ENCODE measurements at places on chromosomes 3 and 15. TPM values are rescaled to one million over a fixed set of nuclear protein-coding genes. Genes with fewer than 3 reads are reported as not detected.

DNA sequence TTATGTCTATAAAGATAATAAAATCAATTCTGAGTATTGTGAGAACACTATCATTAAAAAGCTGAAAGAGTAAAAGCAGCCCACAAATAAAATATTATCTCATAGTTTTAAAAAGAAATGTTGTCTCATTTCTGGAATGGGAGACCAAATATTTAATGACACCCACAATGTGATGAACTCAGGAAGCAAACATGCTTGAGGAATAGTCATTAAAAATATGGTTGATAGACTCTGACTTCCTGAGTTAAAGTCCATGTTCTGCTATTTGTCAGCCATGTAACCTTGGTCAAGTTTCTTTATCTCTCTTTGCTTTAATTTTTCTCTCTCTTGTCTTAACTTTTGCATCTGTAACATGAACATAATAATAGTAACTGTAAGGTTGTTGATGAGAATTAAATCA, 35.5 kb upstream of the CHMP2B start:
- DNase-seq: no peak

DNA sequence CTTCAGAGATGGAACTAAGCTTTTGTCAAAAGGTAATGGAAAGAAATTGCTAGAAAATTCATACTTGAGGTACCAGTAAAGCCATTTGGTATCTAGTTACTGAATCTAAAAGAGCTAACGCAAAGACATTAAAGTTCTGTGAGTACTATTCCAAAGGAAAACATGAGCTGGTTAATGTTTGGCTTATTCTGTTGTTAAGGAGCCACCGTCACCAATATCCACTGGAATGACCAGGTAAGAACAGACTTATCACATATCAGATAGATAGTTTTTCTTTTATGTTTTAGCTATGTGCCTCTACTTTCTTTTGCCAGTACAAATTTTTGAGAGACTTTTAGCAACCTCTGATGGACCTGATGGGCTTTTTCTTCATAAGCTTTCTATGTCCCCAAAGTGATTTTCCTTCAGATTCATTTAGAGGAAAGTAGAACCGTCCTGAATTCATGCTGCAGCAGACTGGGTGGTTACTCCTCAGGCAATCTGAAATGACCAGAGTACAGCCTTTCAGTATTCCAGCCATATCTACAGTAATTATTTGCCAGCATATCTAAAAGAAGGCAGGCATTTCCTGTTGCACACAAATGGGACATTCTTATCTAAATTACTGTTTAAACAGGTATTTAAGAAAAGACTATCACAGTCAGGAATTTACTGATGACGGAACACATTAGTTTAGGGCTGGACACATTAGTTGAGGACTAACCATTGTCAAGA, 274.1 kb downstream of the MECOM start:
- DNase-seq: no peak

CHMP2B gene
- 25.9 TPM for total RNA-seq

- DNase-seq: no peak
These were observed 302.5 kb upstream of the GADL1 start for GRCh38 chr3:31196881-31197364.

ABI3BP gene
- total RNA-seq: not detected

CCDC39 gene
- 0.29 TPM for total RNA-seq

DNA sequence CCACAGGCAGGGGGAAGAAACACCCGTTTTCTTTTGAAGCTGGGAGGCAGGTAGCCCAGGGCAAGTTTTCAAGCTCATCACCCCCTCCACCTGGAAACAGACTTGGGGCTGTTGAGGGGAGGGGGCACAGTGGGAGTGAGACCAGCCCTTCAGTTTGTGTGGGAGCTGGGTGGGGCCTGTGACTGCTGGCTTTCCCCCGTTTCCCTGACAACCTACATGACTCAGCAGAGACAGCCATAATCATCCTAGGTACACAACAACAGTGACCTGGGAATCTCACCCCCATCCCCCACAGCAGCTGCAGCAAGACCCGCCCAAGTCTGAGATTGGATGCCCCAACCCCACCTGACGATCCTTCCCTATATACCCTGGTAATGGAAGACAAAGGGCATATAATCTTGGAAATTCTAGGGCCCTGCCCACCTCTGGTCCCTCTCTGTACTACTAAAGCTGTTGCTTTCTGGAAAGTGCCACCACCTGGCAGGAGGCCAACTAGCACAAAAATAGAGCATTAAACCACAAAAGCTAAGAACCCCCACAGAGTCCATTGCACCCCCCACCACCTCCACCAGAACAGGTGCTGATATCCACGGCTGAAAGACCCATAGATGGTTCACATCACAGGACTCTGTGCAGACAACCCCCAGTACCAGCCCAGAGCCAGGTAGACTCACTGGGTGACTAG, 422.2 kb upstream of the SGO1 start:
- no peak for DNase-seq

DNA sequence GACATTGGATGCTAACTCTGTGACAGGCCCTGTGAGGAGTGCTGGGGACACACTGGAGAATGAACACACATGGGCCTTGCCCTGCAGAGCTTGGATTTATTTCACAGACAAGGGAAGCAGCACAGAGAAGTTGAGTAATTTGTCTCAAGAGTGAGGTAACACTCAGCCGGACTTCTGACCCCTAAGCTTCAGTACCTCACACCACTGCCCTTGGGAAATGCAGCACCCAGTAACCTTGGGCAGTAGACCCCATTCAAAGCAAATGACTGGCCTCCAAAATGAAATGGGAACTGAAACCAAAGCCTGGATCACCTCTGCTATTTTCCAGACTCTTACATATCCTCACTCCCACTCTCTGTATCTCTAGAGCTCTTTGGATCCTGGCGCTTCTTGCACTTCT, 37.3 kb downstream of the RFT1 start:
- DNase-seq: no peak

- no peak for DNase-seq
These were observed 37.4 kb upstream of the B3GNT5 start for GRCh38 chr3:183215591-183216202.

DNA sequence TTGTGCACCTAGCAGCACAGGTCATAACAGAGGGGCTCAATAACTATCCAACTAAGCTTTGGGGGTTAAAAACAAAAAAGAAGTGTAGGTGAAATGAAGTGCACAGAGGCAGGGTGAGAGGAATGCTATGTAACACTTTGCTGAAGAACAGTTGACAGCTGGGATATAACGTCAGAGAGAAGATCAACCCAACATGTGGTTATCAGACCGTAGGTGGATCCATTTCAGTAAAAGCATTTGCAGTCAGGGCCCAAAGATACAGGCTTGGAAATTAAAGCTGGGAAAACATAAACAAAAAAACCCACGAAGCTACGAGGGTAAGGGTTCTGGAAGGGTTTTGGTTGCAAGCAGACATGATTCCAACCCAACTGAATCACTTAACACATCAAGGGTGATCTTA, 377.5 kb upstream of the NR2F2 start:
- no peak for DNase-seq

- DNase-seq: no peak
These were observed 58.4 kb downstream of the NOX5 start for GRCh38 chr15:69072906-69073305.

SIDT1 gene
- 55.0 TPM for total RNA-seq

MRPL3 gene
- 45.8 TPM for total RNA-seq

DNA sequence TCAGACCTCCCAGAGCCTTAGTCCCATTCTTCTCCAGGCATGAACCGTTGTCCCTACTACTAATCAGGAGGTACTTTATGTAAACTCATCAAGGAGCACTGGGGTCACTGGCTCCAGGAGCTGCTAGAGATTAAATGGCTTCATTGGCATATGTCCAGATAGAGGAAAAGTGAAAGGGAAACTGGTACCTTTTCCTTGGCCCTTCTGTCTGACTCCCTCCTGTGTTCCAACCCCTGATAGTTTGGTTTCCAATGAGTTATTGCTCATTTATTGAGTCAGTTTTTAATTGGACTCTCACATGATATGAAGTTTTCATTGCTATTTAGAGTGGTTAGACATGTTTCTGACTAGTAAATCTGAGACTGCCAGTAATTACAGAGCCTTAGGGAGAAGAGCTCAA, 130.5 kb upstream of the BFSP2 start:
- no peak for DNase-seq

GRCh38 chr3:136353461-136353860, 103.3 kb downstream of the PCCB start:
- no peak for DNase-seq

DNA sequence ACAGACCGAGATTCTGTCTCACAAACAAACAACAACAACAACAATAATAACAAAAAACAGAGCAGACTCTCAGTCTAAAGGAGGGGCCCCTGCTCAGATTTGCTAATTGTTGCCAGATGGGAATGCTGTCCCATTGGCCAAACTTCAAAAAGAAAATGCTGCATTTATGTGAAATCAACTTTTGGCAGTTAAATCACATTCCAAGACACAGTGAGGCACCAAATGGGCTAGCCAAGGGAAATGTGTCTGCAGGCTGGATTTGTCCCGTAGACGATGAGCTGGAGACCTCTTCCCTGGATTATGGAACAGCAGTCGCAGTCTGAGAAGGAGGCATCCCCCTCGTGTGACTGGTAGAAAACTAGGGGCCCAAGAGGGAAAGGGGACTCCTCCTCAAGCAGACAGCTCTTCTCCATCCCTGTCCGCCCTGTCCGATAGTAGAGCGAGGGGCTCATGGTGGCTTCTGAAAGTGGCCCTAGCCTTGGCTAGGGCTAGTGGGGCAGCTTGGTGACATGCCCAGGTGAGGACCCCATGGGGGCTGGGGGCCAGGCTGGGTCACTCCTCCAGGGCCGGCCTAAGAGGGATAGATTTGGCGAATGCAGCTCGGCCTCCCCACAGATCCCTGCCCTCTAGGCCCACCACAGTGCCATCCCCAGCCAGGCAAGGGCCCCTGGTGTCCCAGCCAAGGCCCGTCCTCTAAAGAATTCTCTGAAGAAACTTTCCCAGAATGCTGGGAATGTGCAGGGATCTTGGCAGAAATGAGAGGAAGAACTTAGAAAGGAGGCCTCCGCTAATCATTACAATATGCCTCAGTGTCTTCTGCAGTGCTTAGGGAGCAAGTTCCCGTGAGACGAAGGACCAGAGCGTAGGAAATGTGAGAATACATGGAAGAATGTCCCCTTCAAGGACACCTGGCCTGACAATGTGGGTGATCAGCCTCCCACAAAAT, 2.0 kb downstream of the SLC22A14 start:
- DNase-seq: no peak

FAM227B gene
- total RNA-seq: 11.5 TPM

- no peak for DNase-seq
These were observed 8.2 kb downstream of the GRIP2 start for GRCh38 chr3:14531856-14532395.

DNA sequence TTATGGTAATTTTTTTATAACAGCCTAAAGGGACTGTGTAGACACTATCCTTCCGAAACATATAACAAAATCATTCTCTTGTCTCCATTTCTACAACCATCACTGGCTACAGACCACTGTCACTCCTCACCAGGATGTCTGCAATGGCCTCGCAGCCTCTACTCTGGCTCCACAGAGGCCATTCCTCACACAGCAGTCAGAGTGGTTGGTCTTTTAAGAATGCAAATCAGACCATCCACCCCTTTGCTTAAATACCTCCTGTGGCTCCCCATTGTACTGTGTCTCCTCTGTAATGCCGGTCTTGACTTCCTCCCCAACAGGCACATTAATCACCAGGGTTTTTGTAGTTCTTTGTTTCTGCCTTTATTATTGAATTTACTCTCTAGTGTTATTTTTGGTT, 344.8 kb downstream of the ERC2 start:
- no peak for DNase-seq

GRCh38 chr3:114308830-114309229, 15.0 kb downstream of the TIGIT start:
- peak; percentile 83 for DNase-seq

COL7A1 gene
- 1.2 TPM for total RNA-seq

GRCh38 chr15:41291065-41291631, 41.2 kb downstream of the OIP5 start:
- DNase-seq: no peak

GRCh38 chr3:99656624-99657023, 18.2 kb downstream of the COL8A1 start:
- no peak for DNase-seq

PLCL2 gene
- 69.1 TPM for total RNA-seq

DNA sequence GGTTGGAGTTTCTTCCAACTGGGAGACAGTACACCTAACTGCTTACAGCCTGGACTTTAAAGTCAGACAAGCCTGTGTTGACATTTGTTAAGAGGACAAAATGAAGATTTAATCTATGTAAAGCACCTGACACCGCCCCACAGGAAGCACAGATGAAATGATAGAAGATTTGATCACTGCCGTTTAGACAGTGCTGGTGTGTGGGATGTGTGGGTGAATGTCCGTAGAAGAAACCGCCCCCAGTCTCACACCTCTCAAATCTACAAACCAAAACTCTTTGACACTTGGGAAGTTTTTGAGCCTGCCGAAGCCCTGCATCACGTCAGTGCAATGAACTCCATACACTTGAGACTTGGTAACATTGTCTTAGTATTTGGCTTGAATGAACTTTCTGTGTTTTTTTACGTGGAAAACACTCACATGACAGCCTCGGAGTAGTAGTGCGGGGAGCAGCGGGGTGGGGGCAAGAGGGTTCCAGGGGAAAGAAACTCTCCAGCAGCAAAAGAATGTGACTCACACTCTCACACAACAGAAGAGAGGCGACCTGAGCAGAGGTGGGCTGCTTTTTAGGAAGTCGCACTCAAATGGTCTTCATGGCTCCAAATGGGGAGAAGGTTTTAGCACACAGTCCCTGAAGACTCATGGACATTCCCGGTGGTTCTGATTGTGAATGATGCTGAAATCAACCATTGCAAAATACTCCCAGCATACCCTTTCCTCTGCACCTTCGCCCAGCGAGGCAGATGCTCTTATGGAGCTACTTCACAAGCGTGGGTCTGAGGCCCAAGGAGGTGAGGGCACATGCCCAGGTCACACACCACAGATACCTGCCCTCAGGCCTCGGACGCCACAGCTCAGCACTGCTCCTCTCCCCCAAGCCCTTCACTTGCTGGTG, 79.2 kb downstream of the SRGAP3 start:
- DNase-seq: no peak

GRCh38 chr3:113255100-113255853, 43.9 kb downstream of the BOC start:
- no peak for DNase-seq

EDEM1 gene
- 153 TPM for total RNA-seq

- no peak for DNase-seq
These were observed at the start of gene CACNA2D3 for GRCh38 chr3:54122324-54123002. Gene CACNA2D3 (plus strand): TSS chr3:54122552.

- DNase-seq: no peak
These were observed 519.3 kb upstream of the CADM2 start for GRCh38 chr3:84439476-84439875.

KBTBD13 gene
- total RNA-seq: not detected

- no peak for DNase-seq
These were observed 400.8 kb upstream of the PROK2 start for GRCh38 chr3:72185549-72186399.

Data from CD4-positive, alpha-beta memory T cell (primary cell).